ENCODE measurements at places on chromosomes 11 and 22.
A peak's percentile ranks its signal among the peaks of the same experiment; 100 is the strongest.

DNA sequence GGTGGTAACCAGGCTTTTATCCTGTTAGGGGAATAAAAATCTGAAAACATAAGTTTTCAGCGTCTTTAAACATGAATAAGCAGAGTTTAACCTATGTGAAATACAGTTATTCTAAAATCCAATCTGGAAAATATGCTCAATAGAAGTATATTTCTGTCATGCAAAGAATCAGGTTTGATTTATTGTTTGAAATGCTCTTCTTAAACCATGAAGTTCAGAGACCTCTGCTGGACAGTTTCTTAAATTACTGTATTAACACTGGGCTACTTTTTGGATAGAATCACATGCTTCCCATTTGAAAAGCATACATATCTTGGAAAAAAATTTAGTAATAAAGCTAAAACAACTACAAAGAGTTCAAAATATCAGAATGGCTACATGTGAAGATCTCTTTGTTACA is 25.4 kb downstream of the APIP start:
- peak; percentile 42 for DNase-seq

- DNase-seq = no peak
Observed at GRCh38 chr11:114586797-114587196, 8.8 kb downstream of the NXPE4 start.

- no peak for DNase-seq
Observed at GRCh38 chr22:35645646-35646045, 2.6 kb upstream of the APOL6 start.

- DNase-seq = no peak
Observed at GRCh38 chr11:107157146-107157808, 139.0 kb upstream of the GUCY1A2 start.

GRCh38 chr11:975827-976226 is 50.2 kb downstream of the AP2A2 start:
- no peak for DNase-seq

DNA sequence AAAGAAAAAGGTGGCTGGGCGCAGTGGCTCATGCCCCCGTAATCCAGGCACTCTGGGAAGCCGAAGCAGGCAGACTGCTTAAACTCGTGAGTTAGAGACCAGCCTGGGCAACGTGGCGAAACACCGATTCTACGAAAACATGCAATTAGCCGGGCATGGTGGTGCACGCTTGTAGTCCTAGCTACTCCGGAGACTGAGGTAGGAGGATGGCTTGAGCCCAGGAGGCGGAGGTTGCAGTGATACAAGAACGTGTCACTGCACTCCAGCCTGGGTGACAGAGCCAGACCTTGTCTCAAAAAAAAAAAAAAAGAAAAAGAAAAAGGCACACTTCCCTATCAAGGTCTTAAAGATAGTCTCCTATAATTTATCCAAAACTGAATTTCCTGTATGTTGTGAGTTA is 39.4 kb downstream of the DGCR2 start:
- DNase-seq = no peak

DNA sequence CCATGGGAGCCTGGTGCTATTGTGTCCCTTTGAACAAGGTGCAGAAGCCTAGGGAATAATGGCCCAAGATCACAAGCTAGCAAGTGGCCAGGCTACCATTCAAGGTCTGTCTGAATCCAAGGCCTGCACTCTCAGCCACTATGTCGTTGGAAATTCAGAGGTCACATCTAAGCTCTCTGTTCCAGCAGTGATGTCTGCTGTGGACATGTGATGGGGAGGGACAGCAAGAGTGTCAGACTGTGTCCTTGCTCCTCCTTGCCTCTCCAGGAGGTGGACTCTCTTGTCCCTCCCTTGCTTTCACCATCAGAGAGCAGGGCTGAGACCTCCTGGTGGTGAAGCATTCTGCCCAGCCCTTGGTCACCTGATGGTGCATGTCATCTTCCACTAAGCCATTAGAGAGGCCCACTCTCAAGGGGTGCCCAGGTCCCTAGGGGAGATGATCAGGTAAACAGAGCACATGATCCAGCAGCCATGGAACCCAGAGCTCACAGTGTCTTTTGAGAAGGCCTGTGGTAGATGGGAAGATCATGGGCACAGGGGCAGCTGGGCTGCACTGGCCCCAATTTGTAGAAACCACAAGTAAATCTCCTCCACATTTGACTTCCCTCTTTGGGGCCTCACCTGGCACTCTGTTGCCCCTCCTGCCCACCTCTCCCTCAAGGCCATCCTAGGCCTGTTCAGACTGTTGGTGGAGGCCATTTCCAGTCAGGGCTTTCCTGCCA is 37.1 kb upstream of the SUSD2 start:
- no peak for DNase-seq

- no peak for DNase-seq
Observed at GRCh38 chr11:17767914-17768313, 33.3 kb downstream of the KCNC1 start.

DNA sequence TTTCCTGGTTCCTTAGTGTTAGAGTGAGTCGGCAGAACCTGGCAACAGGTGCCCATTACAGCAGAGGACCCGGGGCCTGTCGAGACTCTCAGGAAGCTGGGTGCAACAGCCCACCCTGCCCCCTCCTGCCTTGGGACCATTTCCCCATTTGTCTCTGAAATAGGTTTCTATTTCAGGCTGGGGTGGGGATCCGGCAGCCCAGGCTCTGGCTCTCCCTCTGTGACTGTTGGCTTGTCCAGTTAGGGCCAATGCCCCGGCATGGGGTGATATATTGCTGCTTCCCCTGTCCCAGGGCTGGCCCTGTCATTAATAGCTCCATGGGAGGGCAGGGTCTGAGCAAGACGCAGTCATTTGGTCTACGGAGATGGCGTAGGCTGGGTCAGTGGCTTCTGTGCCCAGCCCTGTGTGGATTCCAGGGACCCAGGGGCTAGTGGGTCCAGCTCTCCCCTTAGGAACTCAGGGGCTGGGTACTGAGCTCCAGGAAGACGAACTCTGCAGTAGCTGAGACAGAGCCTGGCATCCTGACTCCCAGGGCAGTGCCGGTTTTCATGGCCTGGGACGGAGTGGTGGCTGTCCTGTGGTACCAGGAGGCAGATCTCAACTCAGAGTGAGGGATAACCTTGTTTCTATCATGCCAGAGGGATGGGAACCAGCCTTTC is 2.7 kb downstream of the P2RY6 start:
- no peak for DNase-seq

GRCh38 chr22:35021161-35021560 is 44.8 kb upstream of the ISX start:
- DNase-seq = no peak

DNA sequence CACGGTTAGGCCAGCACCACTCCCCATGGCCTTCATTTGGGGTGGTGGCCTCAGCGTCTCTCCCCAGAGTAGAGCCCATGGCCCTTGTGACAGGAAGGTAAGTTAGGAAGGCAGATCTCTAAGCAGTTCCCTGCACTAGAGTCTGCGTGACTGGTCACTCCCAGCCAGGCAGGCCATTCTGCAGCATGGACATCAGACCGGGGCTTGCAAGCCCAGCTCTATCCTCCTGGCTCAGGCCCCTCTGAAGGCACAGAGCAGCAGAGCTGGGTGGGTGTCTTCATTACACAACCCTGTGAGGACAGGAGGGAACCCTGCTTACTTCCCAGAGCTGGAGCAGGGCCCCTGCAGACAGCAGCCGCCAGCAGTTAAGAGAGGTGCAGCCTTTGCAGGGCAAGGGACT is 77.3 kb downstream of the PIWIL3 start:
- DNase-seq = no peak

- no peak for DNase-seq
Observed at GRCh38 chr22:29121124-29121523, 48.3 kb downstream of the KREMEN1 start.

DNA sequence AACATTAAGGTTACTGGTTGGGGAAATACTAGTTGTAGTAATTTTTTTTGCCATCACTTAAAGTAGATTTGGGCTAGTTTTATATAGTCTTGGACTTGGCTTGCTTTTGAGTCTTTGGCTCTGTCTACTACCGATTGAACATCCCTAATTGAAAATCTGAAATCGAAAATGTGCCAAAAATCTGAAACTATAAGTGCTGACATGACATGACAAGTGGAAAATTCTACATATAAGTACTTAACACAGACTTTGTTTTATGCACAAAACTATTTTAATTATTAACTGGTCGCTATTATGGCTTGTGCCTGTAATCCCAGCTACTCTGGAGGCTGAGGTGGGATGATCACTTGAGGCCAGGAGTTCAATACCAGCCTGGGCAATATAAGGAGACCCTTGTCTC is 22.5 kb downstream of the RNF169 start:
- DNase-seq = no peak

DNA sequence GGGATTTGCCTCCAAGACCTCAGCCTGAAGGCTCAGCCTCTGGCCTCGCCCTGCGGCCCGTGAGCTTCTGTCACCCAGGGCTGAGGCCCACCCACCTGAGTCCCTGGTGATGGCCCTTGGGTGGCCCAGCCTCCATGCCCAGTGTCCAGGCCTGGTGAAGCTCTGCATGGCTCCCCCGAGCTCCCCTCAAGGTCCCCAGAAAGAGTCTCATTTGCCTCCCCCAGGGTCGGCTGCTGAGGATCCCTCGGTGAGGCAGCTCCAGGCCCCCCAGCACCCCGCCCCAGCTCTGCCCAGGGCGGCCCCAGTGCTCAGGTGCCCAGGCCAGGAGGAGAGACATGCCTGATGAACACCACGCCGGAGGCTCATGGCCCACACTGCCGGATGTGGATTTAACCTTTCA is 2.1 kb upstream of the TH start:
- no peak for DNase-seq

DNA sequence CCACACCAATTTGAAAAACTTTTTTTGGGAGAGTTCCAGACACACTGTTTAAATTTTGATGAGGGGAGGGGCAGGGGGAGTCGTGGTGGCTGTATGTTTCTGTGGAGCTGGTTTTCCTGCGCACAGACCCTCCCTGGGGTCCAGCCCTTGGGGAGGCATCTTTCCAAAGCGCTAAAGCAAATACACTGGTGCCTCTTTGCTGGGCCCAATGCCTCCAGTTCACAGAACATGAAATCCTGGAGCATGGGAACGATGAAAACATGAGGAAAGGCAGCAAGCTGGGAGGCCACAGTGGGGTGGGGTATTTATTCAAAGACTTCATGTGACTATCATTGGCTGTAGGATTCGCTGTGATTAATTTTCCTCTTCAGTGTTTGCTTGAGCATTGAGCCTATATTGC is 135.3 kb downstream of the CCDC34 start:
- DNase-seq = no peak

- no peak for DNase-seq
Observed at GRCh38 chr11:126857860-126858808, 142.4 kb downstream of the KIRREL3 start.

DNA sequence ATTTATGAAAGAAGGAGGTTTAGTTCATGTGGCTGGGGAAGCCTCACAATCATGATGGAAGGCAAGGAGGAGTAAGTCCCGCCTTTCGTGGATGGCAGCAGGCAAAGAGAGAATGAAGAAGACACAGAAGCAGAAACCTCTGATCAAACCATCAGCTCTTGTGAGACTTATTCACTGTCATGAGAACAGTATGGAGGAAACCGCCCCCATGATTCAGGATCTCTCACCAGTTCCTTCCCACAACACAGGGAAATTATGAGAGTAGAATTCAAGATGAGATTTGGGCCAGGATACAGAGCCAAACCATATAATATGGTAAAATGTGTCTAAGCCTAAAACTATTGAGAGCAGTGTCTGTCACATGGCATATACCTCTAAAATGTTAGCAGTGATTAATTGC is 503.8 kb upstream of the CCDC179 start:
- DNase-seq = no peak

GRCh38 chr11:122559734-122560382 is 95.7 kb upstream of the UBASH3B start:
- DNase-seq = no peak

DNA sequence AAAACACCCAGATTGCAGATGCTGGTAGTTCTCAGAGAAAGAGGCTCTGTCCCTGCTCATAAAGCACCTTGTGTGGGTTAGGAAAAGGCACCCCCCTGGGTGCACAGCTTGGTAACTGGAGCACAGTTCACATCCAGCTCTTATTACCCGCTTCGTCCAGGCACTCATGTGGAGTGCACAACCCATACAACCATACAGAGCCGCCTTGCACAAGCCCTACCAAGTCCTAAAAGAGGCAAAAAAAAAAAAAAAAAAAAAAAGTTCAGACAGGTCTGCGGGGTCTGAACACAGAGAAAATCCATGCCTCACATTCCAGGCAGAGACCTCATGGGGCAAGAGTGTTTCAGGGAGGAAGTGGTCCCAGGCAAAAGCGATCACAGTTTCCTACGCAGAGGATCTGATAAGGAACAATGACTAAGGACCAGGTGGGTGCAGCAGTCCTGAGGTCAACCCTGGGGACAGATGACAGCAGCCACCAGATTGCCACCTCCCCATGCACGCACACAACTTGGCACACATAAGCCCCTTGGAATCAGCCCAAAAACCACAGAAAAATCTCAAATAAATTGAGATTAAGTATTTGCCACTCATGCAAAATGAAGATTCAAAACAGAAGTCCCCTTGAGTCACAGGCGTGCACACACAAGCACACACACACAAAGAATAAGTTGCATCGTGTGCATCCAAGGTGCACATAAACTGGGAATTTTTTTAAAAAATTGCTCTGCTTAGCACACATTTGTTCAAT is 12.3 kb downstream of the MB start:
- no peak for DNase-seq

DNA sequence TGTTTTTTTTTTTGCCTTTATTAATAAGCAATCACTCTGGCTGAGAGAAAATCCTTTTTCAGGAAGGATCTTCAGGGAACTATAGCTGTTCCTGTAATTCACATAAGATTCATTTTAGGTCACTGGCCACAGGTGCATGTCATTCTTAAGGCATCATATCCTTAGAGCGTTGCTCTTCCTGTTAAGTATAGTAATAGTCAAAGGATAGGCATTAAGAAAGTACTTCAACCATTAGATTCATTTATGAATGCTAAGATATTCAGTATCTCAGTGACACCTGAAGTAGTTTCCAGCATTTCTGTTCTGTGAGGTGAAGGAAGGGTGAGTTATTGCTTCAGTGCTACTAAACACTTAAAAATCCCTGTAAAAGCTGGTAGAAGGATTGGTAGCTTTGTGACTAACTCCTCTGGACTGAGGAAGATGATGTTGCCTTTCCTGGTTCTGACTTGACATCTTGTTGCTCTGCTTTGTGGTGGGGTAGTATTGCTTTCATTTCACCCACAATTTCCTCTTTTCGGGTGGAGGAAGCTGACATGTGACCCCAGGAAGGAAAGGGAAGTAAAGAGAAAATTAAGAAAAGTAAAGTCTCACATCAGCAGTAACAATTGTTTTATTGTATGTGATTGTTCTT is 34.7 kb downstream of the RNF169 start:
- DNase-seq = no peak
